A673 (cell line): ENCODE measurements at places on chromosomes 13 and 19.

GRCh38 chr19:46076951-46077814 is 36.4 kb upstream of the IGFL4 start:
- DNase-seq: peak; percentile 94
- H3K36me3 ChIP-seq: no peaks in the 10 kb centered on the region
- no peak overlapping the region for H3K27ac ChIP-seq
- peaks cover 39% of the 10 kb centered on the region for H3K27me3 ChIP-seq
- peak overlapping the region; percentile 57 for H3K4me3 ChIP-seq

DNA sequence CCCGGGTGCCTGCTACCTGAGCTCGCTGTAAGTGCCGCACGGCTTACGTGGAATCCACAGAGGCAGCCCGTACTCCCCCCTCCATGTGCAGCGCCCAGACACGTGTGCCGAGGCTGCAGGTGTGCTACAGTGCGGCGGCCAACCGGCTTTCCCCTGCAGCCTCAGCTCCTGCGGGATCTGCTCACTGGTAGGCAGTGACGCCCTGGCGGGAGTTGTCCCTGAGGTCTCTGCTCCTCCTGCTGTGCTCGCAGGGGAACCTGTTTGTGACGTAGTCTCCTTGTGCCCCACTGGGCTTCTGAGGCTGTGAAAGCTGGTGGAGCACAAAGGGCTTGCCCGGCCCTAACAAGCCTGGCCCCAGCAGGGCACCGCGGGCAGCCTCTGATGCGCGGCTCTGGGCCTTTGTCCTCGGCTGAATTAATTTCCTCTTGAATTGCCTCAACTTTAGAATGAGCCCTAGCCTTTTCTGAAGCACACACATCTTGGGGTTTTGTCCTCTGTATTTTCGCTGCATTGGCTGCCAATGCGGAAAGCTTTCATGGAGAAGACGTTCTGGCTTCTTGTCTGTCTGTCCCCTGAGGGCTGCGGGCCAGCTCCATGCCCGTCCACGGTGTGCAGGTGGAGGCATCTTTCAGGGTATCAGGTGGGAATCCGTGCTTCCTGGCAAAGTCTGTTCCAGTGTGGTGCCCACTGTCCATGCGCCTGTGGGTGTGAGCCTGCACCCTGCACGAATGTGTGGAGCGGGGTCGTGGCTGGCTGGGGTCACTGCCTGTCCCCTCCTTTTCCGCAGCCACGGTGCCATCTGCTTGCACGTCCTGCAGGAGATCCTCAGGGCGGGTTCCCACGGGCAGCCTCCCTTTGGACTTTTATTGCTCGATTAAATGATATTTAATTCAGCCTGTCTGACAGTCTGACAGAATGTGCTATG is 77.3 kb upstream of the MCF2L start:
- no peaks in the 10 kb centered on the region for H3K27me3 ChIP-seq
- no peaks in the 10 kb centered on the region for H3K36me3 ChIP-seq

- H3K27ac ChIP-seq: no peak overlapping the region
- no peak overlapping the region for H3K4me3 ChIP-seq
- H3K36me3 ChIP-seq: no peaks in the 10 kb centered on the region
Measured at GRCh38 chr13:93039131-93039530, 187.5 kb upstream of the GPC6 start.

GRCh38 chr19:13135068-13136062 is 14.8 kb downstream of the STX10 start:
- peaks cover 49% of the 10 kb centered on the region for H3K36me3 ChIP-seq
- no peak for DNase-seq
- no peak overlapping the region for H3K27ac ChIP-seq
- H3K4me1 ChIP-seq: no peaks in the 10 kb centered on the region
- H3K27me3 ChIP-seq: no peaks in the 10 kb centered on the region
- H3K4me3 ChIP-seq: no peak overlapping the region

DNA sequence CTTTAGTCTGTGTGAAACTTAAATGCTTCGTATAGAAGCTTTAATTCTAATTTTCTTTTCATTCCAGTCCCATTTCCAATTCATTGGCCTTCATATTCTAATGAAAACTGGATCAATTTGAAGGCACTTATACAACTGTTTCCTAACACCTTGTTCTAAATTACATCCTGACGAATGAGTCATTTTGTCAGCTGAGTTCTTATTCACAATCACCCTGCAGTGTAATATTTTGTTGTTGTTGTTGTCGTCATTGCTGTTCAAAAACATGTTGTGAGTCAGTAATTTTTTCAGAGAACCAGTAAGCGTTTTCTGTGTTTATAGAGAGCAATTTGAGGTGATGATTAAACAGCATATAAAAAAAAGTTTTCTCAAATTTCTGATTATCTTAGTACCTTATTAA is 290.0 kb downstream of the PCDH9 start:
- no peaks in the 10 kb centered on the region for H3K4me1 ChIP-seq
- DNase-seq: no peak
- no peaks in the 10 kb centered on the region for H3K36me3 ChIP-seq
- no peak overlapping the region for H3K4me3 ChIP-seq

GRCh38 chr19:14333101-14333871 is 48.0 kb upstream of the ADGRE5 start:
- DNase-seq: peak; percentile 61
- peak overlapping the region; percentile 30 for H3K4me3 ChIP-seq
- peaks cover 5% of the 10 kb centered on the region for H3K4me1 ChIP-seq
- H3K27ac ChIP-seq: no peak overlapping the region

DNA sequence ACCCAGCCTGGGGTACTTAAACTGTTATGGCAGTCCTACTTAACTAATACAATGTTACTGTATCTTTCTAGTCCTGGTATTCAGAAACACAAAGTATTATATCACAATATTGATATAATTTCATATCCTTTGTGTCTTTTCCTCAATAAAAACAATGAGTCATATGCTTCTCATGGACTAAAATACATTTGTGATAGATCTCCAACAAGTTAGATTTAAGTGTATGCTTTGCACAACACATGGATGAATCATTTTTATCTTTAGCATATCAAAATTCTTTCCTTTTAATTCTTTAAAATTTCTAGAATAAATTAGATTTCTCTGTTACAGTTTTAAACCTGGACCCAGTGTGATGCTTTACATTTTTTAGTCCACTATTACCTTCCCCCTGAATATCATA is 1357.8 kb upstream of the ATXN8OS start:
- H3K4me1 ChIP-seq: no peaks in the 10 kb centered on the region
- no peak for DNase-seq
- no peaks in the 10 kb centered on the region for H3K27me3 ChIP-seq

- no peak overlapping the region for H3K4me3 ChIP-seq
- no peaks in the 10 kb centered on the region for H3K36me3 ChIP-seq
- no peaks in the 10 kb centered on the region for H3K27me3 ChIP-seq
Measured at GRCh38 chr13:49399801-49400472, 43.9 kb downstream of the CAB39L start.

GRCh38 chr19:51781999-51782398 is 13.0 kb upstream of the FPR3 start:
- no peak overlapping the region for H3K27ac ChIP-seq
- no peaks in the 10 kb centered on the region for H3K36me3 ChIP-seq
- DNase-seq: no peak
- no peak overlapping the region for H3K4me3 ChIP-seq

- no peak overlapping the region for H3K4me3 ChIP-seq
- no peaks in the 10 kb centered on the region for H3K36me3 ChIP-seq
- H3K27ac ChIP-seq: no peak overlapping the region
- no peaks in the 10 kb centered on the region for H3K27me3 ChIP-seq
Measured at GRCh38 chr13:31380715-31381114, 180.9 kb downstream of the B3GLCT start.

DNA sequence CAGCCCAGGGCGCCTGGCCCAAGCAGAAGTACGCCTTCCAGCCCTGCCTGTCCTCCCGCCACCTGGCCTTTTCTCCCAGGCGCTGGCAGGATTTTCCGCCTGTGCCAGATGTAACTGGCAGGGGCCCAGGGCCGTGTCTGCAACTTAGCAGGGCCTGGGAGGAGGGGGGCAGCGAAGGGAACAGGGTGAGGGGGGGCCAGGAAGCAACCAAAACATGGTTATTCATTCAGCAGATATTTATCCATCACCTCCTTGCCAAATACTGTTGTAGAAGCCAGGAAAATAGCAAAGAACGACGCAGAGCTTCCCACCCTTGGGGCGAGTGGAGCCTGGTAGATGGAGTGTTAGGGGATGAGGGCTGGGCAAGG is 5.6 kb downstream of the TLE6 start:
- H3K27ac ChIP-seq: peak overlapping the region; percentile 22
- peak overlapping the region; percentile 12 for H3K4me3 ChIP-seq
- no peaks in the 10 kb centered on the region for H3K36me3 ChIP-seq
- peaks cover 5% of the 10 kb centered on the region for H3K27me3 ChIP-seq

DNA sequence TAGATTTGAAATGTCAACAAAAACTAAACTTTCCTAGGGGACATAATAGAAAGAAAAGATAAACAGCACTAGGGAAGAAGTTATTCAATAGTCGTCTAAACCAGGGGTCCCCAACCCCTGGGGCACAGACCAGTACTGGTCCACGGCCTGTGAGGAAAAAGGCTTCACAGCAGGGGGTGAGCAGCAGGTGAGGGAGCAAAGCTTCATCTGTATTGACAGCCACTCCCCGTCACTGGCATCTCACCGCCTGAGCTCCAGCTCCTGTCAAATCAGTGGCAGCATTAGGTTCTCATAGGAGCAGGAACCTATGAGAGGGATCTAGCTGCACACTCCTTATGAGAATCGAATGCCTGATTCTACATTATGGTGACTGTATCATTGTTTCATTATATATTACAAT is 382.7 kb downstream of the MYO16 start:
- no peaks in the 10 kb centered on the region for H3K4me1 ChIP-seq
- DNase-seq: no peak
- no peak overlapping the region for H3K4me3 ChIP-seq
- H3K27me3 ChIP-seq: no peaks in the 10 kb centered on the region

DNA sequence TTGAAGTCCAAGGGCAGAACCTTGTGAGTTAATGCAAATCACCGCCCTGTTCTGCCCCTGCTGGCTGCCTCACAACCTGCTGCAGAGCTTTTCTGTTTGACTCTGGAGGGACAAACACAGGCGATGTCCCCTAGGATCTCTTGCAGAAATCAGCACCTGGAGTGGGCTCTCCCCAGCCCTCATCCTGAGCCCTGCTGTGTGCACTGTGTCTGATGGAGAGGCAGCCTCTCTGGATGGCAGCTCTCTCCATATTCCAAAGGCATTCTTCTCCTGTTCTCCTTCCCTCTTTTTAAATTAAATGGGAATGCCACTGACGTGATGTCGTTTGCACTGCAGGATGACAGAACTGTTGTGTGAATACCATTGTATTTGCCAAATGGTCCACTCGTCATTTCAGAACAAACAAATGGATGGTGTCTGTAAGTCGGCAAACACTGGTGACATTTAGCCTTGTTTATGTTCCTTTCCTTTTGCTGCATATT is 184.1 kb downstream of the ZNF536 start:
- no peaks in the 10 kb centered on the region for H3K27me3 ChIP-seq
- no peak overlapping the region for H3K4me3 ChIP-seq
- no peak for DNase-seq
- peaks cover 21% of the 10 kb centered on the region for H3K4me1 ChIP-seq

DNA sequence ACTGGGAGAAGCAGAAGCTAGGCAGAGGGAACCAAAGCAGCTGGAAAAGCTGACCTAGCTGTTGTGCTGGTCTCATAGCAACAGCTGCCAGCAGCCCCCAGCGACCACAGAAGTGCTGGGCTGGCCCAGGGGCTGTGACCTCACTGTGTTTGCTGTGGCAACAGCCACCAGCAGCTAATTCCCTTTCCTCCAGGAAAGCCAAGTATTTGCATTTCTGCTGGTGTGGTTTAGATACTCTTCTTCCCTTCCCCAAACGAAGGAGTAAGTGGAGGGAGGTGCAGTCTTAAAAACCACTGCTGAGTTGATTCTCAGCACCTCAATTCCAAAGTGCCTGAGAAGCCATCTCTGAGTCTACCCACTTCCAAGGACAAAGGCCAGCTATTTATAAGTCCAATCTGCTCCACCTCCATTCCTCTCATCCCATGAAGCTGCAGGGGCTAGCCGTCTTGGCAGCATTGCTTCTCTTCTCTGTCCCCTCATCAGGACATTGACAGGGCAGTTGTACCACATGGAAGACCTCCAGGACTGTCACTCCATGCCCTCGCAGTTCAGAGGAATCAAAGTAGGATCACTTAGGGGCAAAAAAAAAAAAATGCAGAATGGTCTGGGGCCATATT is 11.5 kb upstream of the CCDC97 start:
- peaks cover 99% of the 10 kb centered on the region for H3K36me3 ChIP-seq
- DNase-seq: no peak
- H3K4me3 ChIP-seq: no peak overlapping the region
- H3K4me1 ChIP-seq: no peaks in the 10 kb centered on the region

GRCh38 chr19:2790557-2791271 is 5.4 kb downstream of the THOP1 start:
- peaks cover 28% of the 10 kb centered on the region for H3K36me3 ChIP-seq
- no peaks in the 10 kb centered on the region for H3K4me1 ChIP-seq
- no peaks in the 10 kb centered on the region for H3K27me3 ChIP-seq
- no peak overlapping the region for H3K27ac ChIP-seq
- DNase-seq: no peak
- H3K4me3 ChIP-seq: no peak overlapping the region

DNA sequence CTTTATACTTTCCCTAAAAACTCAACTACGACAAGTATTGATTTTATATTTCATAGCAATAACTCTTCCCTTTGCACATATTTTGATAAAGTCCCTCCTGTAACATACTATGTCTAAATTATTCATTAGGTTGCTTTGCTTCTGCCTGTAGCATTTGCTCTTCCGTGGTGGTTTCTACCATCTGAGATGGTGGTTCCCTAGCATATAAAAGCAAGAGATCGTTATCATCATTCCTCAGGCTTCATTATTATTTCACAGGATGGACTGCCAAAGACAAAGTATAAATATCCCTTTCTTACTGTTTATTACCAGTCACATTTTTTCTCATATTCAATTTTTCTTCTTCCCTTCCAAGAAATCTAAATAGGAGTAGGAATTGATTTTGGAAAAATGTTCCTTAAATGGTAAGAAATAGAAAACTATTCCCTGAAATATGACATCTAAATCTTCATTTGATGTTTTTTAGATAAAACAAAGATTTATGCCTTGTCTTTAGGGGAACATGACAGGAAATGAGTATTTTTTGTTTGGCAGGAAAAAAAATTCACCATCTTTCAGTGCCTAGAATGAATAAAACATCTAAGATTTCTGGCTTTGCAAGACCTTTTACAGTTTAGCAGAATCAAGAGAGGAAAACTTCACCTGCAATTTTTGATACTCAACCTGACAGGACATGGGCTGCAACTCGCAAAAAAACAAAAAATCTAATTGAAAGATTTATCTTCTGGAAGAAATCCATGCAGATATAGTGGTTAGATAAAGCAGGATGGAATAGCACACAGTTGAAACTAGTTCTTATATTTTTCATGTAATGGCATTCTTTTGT is 340.0 kb downstream of the SPRY2 start:
- peak; percentile 65 for DNase-seq
- H3K27me3 ChIP-seq: no peaks in the 10 kb centered on the region
- H3K36me3 ChIP-seq: no peaks in the 10 kb centered on the region
- H3K4me1 ChIP-seq: peaks cover 27% of the 10 kb centered on the region
- H3K27ac ChIP-seq: no peak overlapping the region
